ENCODE measurements at places on chromosomes 7 and 10.
A peak's percentile ranks its signal among the peaks of the same experiment; 100 is the strongest.

DNA sequence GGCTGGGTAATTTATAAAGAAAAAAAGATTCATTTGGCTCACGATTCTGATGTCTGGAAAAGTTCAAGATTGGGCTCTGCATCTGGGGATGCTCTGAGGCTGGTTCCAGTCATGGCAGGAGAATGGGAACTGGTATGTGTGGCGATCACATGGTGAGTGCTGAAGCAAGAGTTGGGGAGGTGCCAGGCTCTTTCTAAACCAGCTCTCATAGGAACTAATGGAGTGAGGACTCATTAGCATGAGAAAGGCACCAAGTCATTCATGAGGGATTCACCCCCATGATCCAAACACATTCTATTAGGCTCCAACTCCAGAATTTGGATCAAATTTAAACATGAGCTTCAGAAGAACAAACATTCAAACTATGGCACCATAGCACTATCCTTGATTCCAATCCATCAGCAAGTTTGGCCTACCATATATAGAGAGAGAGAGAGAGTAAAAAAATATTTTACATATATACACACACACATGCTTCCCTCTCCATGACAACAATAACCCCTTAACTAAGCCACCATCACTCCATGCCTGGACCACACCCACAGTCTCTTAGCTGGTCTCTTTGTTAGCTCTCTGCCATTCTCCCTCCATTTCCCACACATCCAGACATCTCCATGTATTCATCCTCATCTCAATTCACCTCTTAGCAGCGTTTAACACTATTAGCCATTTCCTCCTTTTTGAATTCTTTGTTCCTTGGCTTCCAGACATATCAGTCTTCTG is 57.9 kb downstream of the NPY start:
- no peak for DNase-seq

DNA sequence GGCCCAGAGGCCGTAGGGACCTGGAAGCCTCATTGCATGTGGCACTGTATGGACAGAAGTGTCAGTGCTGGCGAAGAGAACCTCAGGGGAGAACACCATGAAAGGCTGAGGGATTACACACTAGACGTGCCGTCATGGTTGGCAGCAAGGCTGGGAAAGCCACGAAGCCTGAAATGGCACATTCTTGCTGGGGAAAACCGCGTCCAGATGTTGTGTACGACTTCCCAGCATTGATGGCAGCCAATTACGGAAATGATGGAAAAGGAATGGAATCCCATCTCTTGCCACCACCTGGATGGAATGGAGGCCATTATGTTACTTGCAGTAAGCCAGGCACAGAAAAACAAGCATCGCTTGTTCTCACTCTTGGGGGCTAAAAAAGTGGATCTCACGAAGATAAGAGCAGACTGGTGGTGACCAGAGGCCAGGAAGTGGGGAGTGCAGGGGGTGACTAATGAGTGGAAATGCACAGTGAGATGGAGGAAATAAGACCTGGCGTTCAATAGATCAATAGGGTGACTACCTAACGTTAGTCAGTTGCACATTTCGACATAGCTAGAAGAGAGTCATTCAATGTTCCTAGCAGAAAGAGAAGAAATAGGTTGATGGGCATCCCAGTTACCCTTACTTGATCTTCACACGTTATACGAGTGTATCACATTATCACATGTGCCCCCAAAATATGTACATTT is 14.6 kb upstream of the PWWP2B start:
- no peak for DNase-seq

DNA sequence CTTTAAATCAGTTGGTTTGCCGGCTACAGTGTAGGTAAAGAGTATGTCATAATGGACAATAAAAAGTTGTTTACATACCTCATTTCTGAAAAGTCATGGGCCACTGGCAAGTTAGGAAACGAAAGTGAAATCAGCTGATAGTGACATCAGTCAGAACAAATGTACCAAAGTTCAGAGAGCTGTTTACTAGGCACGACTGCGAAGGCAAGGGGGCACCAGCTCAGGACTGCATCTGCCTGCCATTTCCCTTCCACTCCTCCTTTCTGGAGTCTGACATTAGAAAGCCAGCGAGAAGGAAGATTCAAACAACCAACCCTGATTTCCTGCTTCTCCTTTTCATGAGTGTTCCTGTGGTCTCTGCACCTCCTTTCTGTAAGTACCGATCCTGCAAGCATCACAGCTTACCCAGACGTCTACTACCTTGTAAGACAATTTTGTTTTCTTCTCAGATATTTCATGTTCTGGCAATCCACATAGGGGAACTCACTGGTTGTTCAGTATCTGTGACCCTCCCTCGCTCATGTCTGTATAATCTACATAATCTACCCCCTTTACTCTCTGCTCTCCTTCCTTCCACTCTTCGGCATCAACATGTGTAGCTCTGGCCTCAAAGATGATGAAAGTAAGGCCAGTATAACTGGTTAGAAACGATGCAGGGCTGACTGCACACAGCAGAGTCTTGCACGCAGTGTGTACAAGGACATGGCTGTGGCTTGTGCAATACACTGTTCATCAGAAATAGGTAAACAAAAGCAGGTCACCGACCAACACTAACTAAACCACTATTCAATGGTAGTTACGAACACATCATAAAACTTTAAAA is at the start of gene TMEM140:
Gene TMEM140 (plus strand): TSS at position 174 of the 823 bp plus-strand sequence. CDS start 16,370 bp downstream, outside the sequence.
- DNase-seq, result no peak

DNA sequence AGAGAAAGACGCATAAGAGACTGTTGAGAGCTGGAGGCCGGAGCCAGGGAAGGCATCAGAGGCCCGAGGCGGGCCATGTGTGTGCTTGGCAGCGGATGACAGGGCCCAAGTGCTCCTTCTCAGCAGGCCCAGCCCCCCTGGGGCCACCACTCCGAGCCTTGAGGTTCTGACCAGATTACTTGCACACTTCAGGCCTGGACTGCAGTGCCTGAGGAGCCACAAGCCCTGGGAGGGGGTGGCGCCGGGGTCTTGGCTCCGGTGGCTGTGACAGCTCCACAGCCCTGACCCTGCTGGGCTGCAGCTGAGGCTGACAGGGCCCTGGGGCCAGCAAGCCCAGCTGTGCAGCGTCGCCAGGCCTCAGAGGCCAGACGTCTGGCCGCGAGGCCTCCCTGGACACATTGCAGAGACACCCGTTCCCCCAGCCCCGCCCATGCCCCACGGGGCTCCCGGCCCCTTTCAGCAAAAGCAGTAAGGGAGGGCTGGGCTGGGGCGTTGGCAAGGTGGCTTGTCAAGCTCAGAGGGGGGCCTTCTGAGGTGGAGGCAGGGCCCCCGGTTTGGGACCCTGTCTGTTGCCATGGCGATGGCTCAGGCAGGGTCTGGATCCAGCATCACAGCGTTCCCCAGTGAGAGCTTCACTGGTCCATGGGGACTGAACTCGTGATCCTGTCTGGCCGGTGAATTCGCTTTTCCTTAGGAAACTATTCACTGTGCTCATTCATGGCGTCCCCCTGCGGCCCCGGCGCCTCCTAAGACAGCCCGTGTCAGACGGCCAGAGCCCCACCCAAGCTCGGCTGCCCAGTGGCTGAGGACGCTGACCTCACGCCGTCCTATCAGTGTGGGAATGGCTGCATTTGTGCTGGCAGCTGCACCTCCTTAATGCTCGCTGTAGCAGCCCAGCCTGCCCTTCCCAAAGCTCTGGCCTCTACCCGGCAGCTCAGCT is 5.7 kb downstream of the ELN start:
- DNase-seq, result no peak

DNA sequence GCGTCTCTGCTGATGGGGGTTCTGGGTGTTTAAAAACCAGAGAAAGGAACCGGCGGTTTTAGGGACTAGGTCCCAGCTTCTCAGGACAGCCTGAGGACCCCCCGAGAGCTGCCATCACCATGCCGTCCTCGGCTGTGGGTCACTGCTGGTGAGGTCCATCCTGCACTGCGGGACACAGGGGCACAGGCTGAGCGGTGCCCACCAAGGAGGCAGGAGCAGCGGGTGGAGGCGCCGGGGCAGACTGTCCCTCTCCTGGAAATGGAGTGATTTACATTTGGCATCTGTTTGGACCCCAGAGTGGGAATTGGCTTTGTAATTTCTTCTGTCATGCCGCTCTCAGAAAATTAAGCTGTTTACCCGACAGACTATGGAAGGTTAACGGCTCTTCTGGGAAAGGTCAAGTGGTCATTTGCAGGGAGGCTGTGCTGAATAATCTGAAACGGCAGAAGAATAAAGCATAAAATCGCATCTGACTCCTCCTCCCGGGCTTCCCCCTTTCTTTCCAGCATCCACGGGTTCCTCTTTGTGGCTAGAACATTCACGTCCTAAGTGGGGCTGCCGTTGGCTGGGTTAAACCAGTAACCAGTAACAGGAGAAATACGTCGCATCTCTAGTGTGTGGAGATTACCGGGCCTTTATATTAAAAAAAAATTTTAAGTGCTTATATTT is 31.7 kb downstream of the LHPP start:
- DNase-seq, result peak; percentile 2

- DNase-seq, result no peak
These were observed 24.1 kb upstream of the LRRC17 start for GRCh38 chr7:102888561-102889233.

- no peak for DNase-seq
These were observed 34.3 kb downstream of the DIP2C start for GRCh38 chr10:655184-655583.

- DNase-seq, result no peak
These were observed 100.3 kb upstream of the PAX2 start for GRCh38 chr10:100645091-100645490.

DNA sequence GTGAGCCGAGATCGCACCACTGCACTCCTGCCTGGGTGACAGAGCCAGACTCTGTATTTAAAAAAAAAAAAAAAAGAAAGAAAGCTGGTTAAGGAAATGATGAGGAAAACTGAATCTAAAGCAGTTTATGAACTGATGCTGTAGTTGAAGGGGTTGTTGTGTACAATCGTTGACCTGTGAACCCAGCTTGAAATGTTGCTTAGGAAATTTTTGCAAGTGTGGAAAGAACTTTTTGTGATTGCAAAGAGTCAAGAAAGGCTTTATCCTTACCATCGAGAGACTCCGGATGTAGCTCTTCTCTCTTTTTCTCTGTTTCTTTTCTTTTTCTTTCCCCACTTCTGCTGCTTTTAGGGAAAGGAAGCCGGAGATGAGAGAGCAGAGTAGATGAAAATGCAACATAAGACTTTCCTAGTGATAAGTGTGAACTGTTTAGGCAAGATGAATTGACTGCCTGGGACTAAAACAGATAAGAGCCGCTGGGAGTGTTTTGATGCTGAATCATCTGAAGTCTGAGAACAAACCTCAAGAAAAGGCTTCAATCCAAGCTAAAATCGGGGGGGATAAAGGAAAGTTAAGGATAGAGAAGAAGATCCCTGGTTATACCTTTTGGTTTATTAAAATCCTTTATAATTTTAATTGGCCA is 69.0 kb downstream of the TAF3 start:
- no peak for DNase-seq

DNA sequence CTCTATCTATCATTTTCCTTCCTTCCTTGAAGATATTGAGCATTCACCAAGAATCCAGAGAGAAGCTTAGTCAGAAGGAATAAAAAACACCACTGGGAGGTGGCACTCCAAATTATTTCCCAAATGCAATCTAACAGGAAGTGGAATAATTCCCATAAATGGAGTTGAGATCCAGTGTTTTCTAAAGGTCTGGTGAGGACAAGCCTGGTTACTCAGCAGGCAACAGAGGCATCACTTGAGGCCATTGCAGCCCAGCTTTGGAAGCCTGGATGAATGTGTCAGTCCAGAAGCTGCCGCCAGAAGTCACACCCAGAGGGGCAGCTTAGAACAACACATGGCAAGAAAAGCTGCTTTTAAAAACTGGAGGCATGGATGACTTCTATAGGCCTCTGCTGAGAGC is 288.9 kb upstream of the KLF6 start:
- no peak for DNase-seq

DNA sequence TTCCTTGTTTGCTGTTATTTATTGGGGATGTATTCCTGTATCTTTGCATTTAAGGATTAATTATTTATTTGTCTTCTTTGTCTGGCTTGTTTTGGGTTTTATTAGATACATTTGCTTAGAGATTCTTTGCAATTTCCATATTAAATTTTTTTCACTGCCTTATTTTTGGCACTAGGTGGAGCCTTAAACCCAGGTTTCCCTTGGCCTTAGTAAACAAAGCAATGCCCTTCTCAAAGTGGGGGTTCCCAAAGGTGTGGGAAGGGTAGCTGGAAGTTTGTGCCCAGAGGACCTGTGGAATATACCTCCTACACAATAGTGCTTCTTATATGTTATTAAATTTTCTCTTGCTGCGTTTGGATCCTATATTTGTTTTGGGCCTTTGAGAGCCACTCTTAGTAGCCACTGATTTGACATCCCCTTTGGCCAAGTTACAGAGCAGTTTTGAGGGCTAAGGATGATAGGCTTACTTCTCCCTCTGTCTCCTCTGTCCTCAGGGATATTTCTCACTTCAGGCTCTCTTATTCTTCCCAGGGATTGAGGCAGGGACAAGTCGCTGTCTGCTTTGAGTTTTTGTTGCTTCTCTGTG is 162.3 kb downstream of the ITGB1 start:
- DNase-seq, result no peak

All from NCI-H187 (cell line).